ENCODE measurements at places on chromosomes 5 and 9.
A peak's percentile ranks its signal among the peaks of the same experiment; 100 is the strongest.

DNA sequence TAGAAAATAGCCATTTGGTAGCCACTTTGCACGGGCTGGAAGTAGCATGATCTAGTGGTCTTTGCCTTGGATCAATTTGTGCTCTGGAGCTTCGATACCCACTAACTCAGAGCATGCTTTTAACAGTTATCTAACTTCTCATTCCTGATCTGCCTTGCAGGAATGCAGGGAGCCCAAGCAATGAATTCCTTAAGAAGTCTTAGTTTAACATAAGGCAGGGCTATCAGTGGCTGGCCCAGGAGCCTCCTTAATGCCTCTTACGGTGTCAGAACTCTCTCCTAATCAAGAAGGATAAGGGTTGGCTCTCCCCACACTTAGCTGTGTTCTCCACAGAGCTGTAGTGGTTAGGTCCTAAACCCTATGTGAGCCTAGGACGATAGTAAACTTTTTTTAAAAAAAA, 95.8 kb upstream of the TBCA start:
- DNase-seq = no peak

GRCh38 chr9:19294219-19294618, 63.7 kb downstream of the DENND4C start:
- DNase-seq = no peak

DNA sequence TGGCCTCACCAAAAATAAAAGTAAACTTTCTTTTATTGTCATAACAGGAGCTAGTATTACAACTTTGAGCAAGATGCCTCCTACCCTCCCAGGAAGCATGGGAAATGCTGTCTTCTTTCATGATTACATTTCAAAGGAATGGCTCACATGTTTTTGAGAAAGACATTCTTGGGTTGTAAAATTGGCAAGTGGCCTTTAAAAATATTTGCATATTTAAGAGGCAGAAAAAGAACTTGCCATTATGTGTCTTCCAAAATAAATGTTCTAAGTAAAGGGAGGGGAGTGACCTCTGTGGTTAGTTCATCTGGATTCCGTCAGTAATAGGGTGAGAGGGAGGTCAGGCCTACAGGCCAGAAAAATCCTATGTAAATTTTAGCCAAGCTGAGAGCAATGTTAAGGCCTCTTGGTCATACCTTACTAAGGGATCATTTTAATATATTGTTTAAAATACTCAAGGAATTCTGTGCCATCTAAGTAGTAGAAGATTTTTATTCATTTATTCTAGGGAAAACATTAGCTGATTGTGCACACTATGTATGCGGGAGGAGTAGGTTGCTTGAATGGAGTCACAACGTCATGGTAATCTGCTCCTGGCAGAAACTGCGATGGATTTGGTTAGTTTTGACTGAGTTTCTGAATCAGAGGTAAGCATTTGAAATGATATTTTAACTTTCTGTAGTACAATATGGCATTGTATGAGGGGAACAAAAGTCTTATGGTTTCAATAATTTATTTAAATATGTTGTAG, 1485.7 kb upstream of the CDH9 start:
- DNase-seq = no peak

DNA sequence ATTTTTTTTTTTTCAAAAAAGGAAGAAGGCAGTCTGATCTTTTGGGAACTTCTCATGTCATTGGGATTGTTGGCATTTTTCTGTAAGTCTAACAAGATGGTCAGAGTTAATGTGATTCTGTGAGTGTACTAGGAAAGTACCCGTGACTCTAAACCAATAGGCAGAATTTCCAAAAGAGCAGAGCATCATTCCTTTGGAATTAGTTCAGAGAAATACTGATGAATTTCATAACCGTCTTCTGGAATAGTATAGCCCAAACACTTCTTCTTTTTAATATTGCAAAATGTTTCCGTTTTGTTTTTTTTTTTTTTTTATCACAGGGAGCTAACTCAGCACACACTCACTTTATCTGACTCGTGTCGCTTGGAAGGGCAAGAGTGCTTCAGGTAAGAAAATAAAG, 407.4 kb downstream of the DTWD2 start:
- no peak for DNase-seq

- DNase-seq = peak; percentile 57
These were observed 76.6 kb upstream of the SPTLC1 start for GRCh38 chr9:92191801-92192200.

DNA sequence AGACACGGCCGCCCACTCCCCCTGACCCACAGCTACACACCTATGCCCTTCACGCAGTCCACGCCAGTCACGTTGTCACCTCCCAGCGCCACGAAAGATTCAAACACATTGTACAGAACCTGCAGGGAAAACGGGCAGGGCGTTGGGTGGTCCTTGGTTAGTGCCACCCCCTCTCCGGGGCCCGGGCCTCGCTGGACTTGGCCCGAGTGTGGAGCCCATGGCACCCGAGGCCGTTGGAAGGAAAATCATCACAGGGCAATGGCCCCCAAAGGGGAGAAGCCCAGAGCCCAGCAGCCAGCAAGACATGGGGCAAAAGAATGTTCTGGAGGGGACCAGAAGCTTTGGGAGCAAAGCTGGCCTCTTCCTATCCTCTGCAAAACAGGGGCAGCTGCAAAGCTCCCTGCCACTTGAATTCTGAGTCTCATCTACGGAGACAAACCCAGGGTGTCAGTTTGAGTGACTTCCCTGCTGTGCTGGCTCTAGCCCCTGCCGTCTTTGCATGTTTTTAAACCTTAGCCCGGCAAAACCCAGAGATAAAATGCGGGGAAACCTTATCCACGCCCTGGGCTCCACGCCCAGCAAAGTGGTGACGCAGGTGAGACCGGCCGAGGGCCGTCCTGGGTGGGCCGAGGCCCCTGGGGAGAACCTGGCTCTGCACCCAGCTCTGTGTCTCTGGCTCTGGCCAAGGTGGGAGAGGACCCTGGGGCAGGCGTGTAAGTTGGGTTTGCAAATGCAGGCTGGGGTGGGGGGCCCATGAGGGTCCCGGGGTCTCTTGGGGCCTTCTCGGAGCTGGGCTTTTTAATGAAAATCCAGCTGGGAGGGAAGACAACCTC, 38.9 kb downstream of the SLC9A3 start:
- no peak for DNase-seq

- DNase-seq = peak; percentile 83
These were observed 1.4 kb downstream of the STING1 start for GRCh38 chr5:139481122-139481533.

- no peak for DNase-seq
These were observed 1.9 kb upstream of the RACK1 start for GRCh38 chr5:181245427-181246275.

DNA sequence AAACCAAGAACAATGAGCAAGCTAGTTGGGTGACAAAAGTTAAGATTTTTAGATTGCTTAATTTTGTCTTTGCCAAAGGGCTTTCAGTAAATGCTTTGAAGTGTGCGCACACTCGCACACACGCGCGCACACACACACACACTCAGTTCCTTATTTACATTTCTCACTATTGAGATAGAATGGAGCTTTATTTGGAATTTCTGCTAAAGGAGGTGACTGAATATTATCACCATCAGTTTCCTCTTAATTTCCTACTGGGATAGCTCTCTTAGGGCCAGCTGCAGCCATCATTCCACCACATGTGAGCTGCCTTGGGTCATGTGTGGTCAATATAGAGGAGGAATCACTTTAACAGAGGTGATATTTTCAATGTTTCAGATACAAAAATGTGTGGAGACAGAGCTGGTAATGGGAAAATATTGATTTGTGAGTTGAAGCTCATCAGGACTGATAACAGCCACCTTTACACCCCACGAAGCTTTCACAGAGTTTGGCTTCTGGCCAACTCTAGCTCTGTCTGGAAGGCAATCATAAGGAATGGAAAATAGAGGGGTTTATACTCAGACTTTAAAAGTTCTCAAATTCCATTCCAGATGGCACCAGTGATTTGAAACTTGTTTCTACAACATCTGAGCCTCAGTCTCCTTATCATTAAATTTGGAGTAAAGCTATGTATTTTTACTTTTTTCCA, 99.9 kb downstream of the MACIR start:
- no peak for DNase-seq

DNA sequence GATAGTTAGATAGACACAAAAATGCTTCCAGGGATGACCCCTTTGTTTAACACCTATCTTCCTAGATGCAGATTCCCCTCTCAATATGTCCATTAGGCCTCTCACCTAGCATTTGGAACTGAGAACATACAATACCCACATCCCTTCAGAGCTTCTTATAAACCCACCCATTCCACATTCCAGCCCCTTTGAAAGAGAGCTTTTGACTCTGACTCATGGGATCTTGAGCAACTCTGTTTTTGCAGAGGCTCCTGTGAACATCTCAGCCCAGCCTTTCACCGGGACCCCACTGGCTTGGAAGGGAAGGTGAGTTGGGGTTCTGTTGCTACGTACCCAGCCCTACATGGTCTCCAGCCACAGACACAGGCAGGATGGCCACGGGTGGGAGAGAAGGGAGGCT, 195.5 kb downstream of the FRMD3 start:
- no peak for DNase-seq

GRCh38 chr5:156505101-156505500, 178.1 kb downstream of the SGCD start:
- DNase-seq = no peak

DNA sequence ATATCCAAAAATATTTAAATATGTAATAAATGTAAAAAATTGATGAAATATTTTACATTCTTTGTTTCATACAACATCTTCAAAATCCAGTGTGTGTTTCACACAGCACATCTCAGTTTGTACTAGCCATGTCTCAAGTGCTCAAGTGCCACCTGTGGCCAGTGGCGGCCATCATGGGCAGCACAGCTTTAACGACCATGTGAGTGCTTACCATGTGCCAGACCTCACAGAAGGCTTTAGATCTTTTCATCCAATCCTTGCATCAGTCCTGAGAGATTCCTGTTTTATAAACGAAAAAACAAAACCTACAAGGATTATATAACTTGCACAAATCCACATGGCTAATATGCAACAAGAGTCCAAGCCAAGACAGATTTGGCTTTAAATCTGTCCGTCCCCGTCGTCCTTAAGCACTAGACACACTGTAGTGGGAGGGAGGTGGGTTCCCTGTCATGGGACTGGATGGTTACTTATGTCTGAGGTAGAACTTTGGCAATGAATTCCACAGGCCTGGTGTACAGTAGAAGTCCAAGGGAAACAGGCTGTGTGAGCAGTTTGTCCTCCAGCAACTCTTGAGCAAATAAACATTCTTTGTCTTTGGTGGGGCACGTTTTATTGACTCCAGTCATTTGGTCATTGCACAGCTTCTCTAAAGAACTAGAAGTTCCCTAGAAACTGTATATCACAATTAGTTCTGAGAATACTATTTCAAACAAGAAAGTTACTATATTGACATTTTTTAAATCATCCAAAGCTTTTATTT, 25.0 kb upstream of the F2R start:
- peak; percentile 41 for DNase-seq

DNA sequence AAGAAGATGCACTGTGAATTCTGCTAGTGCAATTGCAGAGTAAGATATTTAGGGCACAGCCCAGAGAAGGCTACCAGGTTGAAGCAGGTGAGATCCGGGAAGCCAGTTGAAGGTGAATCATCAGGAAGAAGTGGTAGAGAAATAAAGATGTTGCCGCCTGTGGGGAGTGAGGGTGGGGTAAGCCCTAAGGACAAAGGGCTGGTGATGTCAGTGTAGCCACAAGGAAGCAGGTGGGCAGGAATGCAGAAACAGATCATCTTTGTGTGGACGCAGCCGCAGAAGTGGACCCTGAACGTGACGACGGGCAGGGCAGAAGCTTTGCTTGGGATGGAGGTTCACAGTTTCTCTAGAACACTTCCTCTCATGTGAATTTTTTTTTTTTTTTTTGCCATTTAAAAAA, 164.2 kb downstream of the ACTL7B start:
- DNase-seq = no peak

- DNase-seq = no peak
These were observed 59.8 kb downstream of the NDFIP1 start for GRCh38 chr5:142168365-142168764.

DNA sequence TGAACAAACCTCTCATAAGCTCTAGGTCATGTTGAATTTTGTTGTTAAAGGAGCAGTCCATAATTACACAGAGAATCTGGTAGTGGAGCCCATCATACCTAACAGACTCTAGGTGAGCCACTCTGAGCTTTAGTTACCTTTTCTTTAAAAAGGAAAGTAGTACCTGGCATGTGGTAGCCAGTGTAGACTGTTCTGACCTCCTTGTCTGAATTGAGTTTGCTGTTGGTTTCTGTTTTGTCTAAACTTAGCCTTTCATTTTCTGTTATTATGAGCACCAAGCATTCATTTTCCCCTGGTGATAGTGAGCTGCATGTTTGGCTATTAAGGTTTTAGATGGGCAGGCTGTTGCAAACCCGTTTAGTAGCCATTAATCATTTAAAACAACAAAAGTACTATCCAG, 112.2 kb downstream of the MAST4 start:
- DNase-seq = no peak

- DNase-seq = no peak
These were observed 4.9 kb upstream of the UBTD2 start for GRCh38 chr5:172288465-172288864.

DNA sequence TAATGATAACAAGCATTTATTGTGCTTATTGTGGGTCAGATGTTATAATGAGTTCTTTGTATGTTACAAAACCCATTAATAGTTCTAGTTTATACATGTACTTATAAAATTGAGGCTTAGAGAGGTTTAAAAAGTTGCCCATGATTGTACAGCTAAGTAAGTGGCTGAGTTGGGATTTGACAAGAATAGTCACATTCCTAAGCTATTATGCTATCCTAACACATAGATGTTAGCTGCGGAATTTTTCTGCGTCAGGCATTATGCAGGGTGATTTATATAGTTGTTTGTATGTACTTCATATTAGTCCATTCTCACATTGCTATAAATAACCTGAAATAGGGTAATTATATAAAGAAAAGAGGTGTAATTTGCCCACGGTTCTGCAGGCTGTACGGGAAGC, 12.5 kb downstream of the COMMD10 start:
- no peak for DNase-seq

GRCh38 chr5:81639556-81639955, 111.3 kb downstream of the SSBP2 start:
- no peak for DNase-seq

DNA sequence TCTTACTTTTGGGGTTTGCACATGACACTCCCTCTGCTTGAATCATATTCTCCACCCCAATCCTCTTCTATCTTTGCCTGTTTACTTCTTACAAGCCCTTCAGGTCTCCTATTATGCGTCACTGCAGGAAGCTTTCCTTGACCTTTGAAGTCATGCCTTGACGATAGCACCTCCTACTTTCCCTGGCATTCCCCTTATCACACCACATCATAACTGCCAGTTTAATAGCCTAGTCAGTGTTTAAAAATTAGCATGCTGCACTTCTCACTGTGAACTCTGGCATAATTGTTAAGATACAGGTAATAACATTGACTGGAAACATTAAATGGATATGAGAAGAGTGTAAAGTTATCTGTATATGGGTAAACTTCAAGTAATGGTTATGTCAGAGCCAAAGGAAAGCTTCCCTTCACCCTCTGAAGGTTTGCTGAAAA, 37.1 kb upstream of the CEP120 start:
- no peak for DNase-seq

- no peak for DNase-seq
These were observed 19.4 kb upstream of the UNC5A start for GRCh38 chr5:176790941-176791340.

Data from right hindlimb (tissue), 1 donor.